ENCODE measurements at places on chromosomes 13 and 19.

GRCh38 chr13:20964904-20965303 is 62.4 kb upstream of the XPO4 start:
- DNase-seq = no peak

DNA sequence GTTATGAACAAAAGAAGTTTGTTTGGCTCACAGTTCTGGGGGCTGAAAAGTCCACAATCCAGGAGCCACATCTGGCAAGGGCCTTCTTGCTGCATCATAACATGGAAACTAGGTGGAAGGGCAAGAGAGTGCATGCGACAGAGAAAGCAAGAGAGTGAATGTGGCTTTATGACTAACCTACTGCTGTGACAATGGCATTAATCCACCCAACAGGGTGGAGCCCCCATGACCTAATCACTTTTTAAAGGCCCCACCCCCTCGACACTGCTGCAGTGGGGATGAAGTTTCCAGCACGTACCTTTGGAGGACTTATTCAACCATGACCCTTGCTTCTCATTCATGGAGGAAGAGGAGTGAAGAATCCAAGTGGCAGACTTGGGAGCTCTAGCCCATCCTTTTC is 30.0 kb upstream of the RFXAP start:
- DNase-seq = no peak

DNA sequence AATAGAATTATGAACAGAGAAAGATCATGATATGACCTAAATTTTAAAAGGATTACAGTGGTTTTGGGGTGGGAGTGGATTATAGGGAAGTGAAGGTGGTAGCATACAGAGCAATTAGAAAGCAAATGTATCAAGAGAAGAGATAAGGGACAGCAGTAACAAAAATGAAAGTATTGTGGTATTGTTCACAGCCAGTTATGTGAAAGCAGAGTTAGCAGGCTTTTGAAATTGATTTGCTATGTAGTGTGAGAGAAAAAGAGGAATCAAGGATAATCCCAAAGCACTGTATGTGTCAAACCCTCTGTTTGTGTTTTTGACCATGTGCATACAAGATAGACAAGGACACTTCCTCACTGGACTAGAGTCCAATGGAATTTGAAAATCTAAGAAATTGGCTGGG is 1721.4 kb downstream of the PCDH9 start:
- DNase-seq = no peak

DNA sequence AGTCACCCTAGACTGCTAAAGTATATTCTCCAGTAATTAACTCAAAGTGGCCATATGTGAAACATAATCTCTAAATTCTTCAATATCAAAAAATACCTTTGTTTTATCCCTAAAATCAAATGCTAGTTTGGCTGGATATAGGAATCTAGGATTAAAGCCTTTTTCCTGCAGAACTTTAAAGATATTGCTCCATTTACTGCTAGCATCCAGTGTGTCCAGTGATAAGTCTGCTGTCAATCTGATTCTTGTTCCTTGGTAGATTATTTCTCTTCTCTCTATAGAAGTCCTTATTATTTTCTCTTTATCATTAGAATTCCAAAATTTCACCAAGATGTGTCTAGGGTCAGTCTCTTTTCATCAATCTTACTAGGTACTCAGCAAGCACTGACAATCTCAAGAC is 384.6 kb downstream of the FGF14 start:
- DNase-seq = no peak

GRCh38 chr19:49786376-49786820 is 19.6 kb downstream of the AP2A1 start:
- no peak for DNase-seq

DNA sequence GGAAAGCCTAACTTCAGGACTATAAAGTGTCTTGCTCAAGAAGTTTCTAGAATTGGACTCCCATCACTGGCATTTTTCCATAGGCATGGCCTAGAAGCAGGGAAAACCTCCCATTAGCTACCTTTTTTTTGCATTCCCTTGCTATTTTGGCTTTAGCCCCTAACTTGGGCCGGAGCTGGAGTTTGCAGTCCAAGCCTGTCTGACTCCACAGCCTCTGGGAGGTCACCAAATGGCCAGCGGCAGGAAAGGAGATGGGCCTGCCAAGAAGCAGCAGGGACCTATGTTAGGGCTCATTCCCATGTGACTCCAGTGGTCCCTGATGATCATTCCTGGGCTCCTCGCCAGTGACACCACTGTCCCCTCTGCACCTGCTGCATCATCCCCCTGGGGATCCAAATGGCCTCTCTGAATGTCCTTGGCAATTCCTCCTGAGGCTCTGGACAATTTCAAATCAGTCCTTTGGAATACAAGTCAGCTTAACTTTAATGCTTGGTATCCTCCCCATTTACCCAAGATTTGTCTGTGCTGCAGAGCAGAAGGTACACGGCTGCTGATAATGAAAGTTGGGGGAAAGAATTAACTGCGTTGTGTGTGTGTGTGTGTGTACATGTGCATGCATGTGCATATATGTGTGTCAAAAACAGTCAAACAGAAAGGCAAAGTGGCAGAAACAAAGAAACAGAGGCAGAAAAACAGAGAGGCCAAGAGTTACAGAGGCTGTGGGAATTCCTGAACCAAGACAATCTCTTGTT is 69.8 kb upstream of the SERP2 start:
- no peak for DNase-seq

DNA sequence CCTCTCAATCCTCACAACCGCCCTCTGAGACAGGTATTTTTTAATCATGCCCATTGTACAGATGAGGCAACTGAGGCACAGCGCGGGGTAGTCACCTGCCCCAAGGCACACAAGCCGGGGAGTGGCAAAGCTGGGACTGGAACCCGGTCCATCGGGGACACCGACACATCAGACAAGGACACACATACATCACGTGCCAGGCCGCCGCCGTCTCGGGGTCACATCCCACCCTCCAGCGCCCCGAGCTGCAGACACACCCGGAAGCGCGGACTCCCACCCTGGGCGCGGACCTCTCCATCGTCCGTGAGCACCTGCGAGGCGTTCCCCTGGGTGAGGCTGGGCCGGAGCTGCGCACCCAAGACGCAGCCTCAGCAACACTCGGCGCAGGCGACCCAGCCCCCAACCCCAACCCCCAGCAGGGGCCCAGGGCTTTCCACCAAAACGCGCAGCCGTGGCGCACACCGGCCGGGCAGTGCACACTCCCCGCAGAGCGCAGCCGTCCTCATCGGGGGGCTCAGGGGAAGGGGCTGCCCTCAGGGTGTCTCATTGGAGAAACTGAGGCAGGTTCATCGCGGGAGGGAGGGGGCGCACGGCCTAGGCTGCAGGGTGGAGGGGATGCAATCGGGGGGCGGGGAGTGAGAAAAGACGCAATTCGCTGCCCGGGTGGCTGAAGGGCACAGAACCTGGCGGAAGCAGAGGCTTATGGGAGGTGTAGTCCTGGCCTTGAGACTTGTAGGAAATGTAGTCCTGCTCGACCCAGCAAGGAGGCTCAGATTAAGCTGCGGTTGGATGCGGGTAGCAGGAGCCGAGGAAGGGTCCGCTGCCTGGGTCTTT is 1.9 kb upstream of the LMTK3 start:
- DNase-seq = peak; percentile 68

GRCh38 chr19:6020972-6021805 is 43.2 kb upstream of the RANBP3 start:
- DNase-seq = no peak

DNA sequence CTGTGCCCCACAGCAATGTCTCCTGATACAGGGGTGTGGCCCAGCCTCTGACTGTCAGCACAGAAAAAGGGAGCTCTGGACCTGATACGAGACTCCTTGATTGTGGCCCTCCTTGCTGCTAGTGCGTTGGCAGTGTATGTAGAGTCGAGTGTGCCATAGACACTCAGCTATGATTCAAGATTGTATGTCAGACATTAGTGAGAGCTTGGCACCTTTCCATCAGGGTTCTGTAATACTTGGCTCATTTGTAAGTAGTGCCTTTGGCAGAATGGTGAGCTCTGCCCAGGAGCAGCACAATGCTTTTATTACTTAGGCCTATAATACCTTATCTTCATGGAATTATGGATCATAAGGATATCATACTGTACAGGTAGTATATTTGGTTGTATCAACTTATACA is 83.4 kb downstream of the ATP8A2 start:
- DNase-seq = no peak

DNA sequence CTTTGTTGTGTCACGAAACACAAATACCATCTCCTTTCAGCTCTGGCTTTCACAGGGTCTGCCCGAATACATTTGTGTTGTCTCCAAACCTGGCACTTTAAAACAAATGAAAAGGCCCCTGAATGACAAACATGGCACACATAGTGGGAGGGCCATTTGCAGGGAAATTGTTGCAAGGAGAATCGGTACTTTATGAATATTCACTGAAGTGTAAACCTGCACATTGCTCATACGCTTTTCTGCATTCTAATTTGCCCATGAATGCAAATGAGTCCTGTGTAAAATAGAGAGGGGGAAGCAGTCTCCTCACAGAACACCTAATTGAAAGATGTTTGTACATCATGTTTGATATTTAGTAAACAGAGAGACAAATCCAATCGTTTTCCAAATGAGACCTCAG is 82.7 kb upstream of the PCDH8 start:
- no peak for DNase-seq

- no peak for DNase-seq
Observed at GRCh38 chr13:27980280-27980998, 8.1 kb downstream of the URAD start.

GRCh38 chr13:84865783-84866221 is 933.4 kb downstream of the SLITRK6 start:
- DNase-seq = no peak

DNA sequence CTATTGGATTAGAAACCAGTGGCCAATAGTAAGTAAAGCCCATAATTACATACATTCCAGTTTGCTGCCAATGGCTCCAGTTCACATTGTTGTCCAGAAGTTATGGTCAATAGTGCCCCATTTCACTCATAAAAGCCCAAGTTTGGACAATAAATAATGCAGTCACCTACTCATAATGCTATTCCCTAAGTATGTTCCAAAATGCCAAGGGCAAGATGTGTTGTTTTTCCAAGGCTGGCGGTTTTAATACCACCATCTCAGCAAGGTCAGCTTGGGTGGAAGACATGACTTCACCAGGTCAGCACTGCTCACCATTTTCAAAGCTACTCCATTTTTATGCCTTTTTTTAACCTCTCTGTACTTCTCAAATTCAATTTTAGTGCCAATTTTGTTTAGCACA is 32.7 kb downstream of the KCTD12 start:
- DNase-seq = no peak

GRCh38 chr13:65913173-65913572 is 1317.0 kb downstream of the PCDH9 start:
- no peak for DNase-seq

- DNase-seq = no peak
Observed at GRCh38 chr13:86792153-86792651, 879.0 kb upstream of the SLITRK5 start.

DNA sequence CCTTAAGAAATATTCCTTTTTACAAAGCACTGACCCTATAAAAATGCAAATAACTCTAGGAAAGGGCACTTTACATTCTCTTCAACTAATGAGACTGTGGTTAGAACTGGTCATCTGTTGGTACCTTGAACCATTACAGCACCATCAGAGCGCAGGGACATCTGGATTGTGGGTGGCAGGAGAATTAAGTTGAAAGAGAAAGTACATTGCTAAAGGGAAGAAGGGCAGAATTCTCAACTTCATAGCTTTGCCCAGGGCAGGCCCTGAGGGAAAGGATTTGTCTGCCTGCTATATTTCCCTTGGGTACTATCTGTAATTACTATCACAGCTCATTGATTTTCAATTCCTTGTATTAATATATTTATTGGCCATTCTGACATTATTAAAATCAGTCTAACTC is 196.8 kb downstream of the KLF12 start:
- no peak for DNase-seq

GRCh38 chr13:37923236-37923635 is 53.7 kb upstream of the TRPC4 start:
- DNase-seq = no peak

GRCh38 chr19:1402411-1403070 is 1.2 kb upstream of the GAMT start:
- DNase-seq = peak; percentile 19

DNA sequence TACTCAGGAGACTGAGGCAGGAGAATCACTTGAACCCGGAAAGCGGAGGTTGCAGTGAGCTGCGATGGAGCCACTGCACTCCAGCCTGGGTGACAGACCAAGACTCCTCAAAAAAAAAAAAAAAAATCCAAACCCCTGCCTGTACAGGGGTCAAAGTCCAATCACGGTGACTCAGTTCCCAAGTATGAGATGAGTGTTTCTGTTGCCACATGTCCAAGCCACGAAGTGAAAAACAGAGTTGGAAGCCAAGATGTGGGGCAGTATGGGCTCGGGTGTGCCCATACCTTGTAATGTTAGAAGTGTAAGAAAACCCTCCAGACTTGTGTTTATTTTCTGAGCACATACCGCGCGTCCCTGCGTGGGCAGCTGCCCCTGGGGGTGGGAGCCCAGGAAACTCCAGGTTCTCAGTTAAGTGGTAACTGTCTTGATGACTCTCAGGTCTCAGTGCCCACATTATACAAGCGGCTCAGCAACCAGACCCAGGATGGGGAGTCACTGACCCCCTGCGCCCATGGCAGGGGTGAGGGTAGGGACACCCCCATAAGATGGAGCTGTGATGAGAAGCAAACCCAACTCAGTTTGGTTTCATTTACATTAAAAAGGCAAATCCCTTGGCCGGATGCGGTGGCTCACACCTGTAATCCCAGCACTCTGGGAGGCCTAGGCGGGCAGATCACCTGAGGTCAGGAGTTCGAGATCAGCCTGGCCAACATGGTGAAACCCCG is 1.2 kb upstream of the GPX4 start:
- peak; percentile 70 for DNase-seq

GRCh38 chr13:64510747-64511146 is 2719.4 kb downstream of the PCDH9 start:
- DNase-seq = no peak

DNA sequence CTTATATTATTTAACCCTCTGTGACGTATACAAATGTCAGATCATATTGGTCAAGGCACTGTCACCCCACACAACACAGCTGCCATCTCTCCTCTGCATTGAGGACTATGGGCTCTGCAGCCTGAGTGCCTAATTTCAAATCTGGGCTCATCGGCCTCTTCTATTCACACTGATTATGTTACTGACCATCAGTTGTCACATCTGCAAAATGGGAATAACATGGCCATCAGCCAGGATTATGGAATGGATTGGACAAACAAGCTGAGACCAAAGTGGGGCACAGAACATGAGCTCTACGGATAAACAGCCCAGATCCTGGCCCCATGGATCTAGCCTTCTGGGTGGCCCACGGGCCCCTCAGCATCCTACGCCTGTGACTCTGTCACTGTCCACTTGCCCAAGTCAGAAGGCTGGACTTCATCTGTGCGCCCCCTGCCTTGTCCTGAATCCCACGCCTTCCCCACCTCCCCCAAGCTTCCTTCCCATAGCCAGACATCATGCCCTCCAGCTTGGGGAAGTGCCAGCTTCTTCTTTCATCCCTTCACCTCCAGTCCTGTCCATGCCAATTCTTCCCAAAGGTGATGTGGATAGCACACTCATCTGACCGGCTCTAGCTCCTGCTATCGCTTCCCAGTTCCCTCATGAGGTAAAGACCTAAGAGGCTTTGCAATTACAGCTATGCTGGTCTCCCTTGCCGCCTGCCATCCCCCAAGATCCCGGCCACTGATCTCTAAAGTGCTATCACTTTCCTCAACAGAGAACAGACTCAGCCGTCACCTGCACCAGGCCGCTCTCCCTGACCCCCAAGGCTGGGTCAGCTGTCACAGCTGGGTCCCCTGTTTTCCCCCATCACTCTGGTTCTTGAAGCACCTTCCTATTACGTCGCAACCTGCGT is 872 bp downstream of the FARSA start:
- peak; percentile 29 for DNase-seq

- DNase-seq = peak; percentile 26
Observed at GRCh38 chr19:46014941-46015686, 7.7 kb downstream of the PGLYRP1 start.

All from inflammatory macrophage (primary cell).